ENCODE measurements at places on chromosomes 3 and 15.
A peak's percentile ranks its signal among the peaks of the same experiment; 100 is the strongest.

GRCh38 chr3:123067689-123068600 is 1.1 kb downstream of the PDIA5 start:
- H3K4me1 ChIP-seq, result peaks cover 12% of the 10 kb centered on the region
- DNase-seq, result peak; percentile 27
- H3K36me3 ChIP-seq, result no peaks in the 10 kb centered on the region
- no peaks in the 10 kb centered on the region for H3K27me3 ChIP-seq
- peak overlapping the region; percentile 20 for H3K27ac ChIP-seq

DNA sequence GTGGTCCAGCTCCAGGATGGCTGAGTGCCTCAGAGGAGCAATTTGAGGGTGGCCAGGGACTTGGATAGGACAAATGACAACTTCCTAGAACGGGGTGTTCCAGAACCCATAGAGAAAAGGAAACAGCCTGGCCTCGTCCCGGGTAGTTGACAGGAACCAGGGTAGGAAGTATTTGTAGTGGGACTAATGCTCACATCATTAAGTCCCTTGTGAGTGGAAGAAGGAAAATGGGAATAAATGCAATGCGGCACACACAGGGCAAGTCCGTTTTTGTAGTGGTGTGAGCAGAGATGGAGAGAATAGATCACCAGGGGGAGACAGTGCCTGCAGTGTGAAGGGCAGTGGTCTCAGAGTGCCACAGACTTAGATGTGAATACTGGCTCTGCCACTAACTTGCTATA is 19.6 kb downstream of the TIMP4 start:
- H3K4me3 ChIP-seq, result no peak overlapping the region
- H3K4me1 ChIP-seq, result 0 out of 2 replicates have a peak, but pooled peaks cover 2% of the 10 kb centered on the region
- no peaks in the 10 kb centered on the region for H3K36me3 ChIP-seq
- DNase-seq, result no peak

- no peak for DNase-seq
- H3K27ac ChIP-seq, result no peak overlapping the region
- H3K4me1 ChIP-seq, result no peaks in the 10 kb centered on the region
- H3K4me3 ChIP-seq, result no peak overlapping the region
Measured at GRCh38 chr3:128503164-128503651, 10.2 kb upstream of the GATA2 start.

DNA sequence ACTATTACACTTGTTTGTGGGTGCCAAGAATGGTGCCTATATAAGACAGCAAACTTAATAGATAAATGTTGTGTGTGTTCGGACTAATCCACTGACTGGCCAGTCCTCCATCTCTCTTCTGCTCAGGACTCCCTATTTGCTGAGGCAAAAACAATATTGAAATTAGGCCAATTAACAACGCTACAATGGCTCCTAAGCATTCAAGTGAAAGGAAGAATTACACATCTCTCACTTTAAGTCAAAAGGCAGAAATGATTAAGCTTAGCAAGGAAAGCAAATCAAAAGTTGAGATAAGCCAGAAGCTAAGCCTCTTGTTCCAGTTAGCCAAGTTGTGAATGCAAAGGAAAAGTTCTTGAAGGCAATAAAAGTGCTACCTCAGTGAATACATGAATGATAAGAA is 126.9 kb downstream of the CCNL1 start:
- no peaks in the 10 kb centered on the region for H3K4me1 ChIP-seq
- no peaks in the 10 kb centered on the region for H3K27me3 ChIP-seq
- no peak overlapping the region for H3K4me3 ChIP-seq
- H3K27ac ChIP-seq, result no peak overlapping the region
- DNase-seq, result no peak
- H3K36me3 ChIP-seq, result no peaks in the 10 kb centered on the region

DNA sequence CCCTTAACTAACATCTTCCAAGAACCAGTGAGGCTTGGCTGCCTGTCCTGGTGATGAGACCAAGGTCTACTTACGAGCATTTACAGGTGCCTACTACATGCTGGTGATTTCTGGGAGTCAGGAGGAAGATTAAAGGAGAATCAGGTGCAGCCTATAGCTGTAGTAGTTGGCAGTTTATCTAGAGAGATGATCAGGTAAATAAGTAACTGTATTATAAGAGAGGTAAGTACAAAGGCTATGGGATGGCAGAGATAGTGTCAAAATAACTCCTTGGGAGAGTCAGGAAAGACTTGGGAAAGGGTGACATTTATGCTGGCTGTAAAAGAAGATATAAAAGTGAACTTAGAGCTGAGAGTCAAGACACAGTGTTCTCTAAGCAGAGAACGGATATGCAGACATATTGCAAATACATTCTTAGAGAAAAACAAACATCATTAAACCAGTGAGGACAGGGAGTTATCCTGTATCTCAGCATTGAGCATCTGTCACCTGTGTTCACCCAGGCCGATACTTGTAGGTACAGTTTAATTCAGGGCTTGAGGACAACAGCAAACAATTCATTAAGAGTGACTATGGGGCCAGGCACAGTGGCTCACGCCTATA is 49.7 kb upstream of the ACP3 start:
- no peak overlapping the region for H3K4me3 ChIP-seq
- DNase-seq, result no peak
- H3K27me3 ChIP-seq, result no peaks in the 10 kb centered on the region

DNA sequence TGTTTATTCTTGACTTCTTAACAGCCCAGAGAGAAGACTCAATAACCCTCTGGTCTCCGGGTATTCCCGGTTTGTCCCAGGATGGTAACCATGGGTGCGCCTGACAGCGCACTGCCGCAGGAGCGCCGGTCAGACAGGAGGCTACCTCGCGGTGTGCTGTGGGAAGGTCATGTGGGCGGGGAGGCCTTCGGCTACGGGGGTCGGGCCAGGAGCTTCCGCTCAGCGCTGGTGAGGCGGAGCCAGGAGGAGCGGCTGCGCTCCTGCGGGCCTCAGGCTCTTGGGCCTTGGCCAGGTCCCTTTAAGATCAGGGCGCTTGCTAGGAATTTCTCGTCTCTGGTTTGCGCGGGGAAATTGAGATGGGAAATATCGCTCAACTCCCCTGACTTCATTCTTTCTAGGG is 182.3 kb upstream of the NDN start:
- no peak for DNase-seq
- H3K4me3 ChIP-seq, result no peak overlapping the region
- H3K27ac ChIP-seq, result no peak overlapping the region
- no peaks in the 10 kb centered on the region for H3K36me3 ChIP-seq
- H3K4me1 ChIP-seq, result no peaks in the 10 kb centered on the region
- no peaks in the 10 kb centered on the region for H3K27me3 ChIP-seq

DNA sequence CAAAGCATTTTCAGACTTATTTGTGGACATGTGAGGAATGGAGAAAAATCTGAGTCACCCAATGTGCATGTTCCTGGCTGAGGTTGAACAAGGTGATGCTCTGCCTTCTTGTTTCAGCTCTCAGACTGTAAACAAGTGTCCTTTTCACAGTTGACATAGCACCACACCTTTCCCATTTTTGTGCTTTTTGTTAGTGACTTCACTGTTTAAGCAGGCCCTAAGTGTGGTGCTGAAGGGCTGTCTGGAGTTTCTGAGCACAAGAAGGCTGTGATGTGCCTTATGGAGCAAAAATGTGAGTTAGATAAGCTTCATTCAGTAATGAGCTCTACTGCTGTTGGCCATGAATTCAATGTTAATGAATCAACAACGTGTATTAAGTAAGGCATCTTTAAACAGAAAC is 20.4 kb downstream of the ABI3BP start:
- H3K27me3 ChIP-seq, result no peaks in the 10 kb centered on the region
- H3K4me1 ChIP-seq, result no peaks in the 10 kb centered on the region
- no peaks in the 10 kb centered on the region for H3K36me3 ChIP-seq
- no peak overlapping the region for H3K27ac ChIP-seq

- no peak overlapping the region for H3K27ac ChIP-seq
- H3K4me1 ChIP-seq, result 0 out of 2 replicates have a peak, but pooled peaks cover under 1% of the 10 kb centered on the region
- H3K36me3 ChIP-seq, result no peaks in the 10 kb centered on the region
Measured at GRCh38 chr3:120673116-120673515, 8.9 kb downstream of the HGD start.

DNA sequence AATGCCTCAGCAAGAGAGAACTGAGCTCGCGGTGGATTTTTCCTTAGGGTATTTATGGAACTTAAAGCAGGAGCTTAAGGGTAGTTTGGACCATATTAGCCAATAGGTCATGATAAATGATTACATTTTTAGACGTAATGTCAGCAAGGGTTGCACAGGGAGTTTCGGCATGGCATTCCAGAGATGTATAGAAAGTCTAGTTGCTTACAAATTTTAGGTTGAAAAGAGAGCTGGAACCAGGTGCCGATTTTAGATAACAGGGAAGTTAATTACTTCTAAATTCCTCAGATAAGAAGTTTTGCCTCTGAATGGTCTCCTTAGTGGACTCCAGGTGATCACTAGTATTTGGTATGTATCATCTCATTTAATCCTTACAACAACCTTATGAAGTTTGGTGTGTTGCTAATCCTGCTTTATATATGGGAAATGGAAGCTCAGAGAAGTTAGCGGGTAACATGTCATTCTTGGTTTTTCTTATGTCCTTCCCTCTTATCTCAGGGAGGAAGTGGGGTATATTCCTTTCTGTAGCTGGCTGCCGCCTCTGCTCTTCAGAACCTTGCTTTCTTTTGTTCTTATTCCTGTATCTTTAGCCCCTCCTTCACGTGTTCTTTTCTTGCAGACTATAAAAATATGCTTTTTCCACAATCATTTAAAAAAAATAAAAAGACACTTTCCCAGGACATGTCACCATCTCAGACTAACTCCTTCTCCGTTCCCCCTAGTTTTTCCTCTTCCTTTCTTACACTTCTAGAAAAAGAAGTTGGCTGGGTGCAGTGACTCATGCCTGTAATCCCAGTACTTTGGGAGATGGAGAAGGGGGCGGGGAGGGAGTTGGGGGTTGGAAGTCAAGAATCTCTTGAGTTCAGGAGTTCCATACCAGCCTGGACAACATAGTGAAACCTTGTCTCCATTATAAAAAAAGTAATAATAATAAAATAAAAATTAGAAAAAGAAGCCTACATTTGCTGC is 25.7 kb downstream of the IQGAP1 start:
- DNase-seq, result no peak
- no peak overlapping the region for H3K4me3 ChIP-seq
- peaks cover 12% of the 10 kb centered on the region for H3K4me1 ChIP-seq
- H3K27me3 ChIP-seq, result no peaks in the 10 kb centered on the region
- no peak overlapping the region for H3K27ac ChIP-seq
- no peaks in the 10 kb centered on the region for H3K36me3 ChIP-seq

DNA sequence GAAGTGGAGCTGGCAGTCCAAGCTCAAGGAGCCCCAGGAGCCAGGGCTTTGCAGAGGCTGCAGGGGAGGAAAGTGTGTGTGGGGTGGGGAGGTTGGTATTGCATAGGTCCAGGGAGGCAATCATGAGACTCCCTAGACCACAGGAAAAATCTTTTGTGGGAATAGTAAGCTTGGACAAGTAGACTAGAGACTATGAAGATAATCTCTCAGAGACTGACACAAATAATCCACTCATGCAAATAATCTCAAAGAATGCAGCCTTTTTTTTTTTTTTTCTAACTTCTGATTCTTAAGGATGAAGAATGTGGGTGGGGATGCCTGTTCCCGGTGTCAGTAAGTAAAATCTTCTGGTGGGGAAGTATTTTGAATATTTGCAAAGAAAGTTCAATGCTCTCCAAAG is 113.7 kb downstream of the GREM1 start:
- H3K36me3 ChIP-seq, result no peaks in the 10 kb centered on the region
- DNase-seq, result no peak
- no peak overlapping the region for H3K4me3 ChIP-seq
- no peak overlapping the region for H3K27ac ChIP-seq
- no peaks in the 10 kb centered on the region for H3K4me1 ChIP-seq
- H3K27me3 ChIP-seq, result no peaks in the 10 kb centered on the region

- DNase-seq, result peak; percentile 98
- peak overlapping the region; percentile 79 for H3K27ac ChIP-seq
- H3K4me3 ChIP-seq, result no peak overlapping the region
- H3K27me3 ChIP-seq, result no peaks in the 10 kb centered on the region
- H3K36me3 ChIP-seq, result no peaks in the 10 kb centered on the region
Measured at GRCh38 chr3:176867681-176868663, 329.3 kb downstream of the TBL1XR1 start.

DNA sequence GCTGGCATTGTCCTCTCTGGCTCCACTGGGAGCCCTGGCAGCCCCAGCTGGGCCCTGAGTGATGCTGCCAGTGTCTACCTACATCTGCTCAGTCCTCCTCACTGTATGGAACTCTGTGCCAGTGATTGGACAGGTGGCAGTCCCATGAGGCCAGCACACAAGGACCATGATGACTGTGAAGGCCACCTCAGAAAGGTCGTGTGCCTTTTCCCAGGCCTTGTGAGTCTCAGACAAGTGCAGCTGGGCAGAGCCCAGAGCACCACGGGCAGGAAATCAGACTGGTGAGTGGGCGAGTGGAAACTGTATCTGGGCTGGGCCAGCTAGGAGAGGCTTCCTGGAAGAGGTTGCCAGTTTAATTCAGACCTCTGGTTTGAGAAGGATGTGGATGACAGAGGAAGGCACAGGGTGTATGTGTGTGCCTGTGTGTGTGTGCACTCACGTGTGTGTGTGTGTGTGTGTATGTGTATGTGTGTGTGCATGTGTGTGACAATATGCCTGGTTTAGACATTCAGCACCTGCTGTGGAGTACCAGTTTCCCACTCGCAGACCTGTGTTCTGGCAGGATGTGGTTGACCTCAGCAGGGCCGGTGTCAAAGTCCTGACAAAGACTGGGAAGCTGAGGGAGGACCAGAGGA is 7.0 kb downstream of the MAPKAPK3 start:
- no peak overlapping the region for H3K27ac ChIP-seq
- H3K4me3 ChIP-seq, result no peak overlapping the region
- no peaks in the 10 kb centered on the region for H3K27me3 ChIP-seq
- DNase-seq, result peak; percentile 7

All from MM.1S (cell line).